Ammon's horn (tissue), 1 donor: ENCODE measurements at places on chromosomes 7 and 10.

DNA sequence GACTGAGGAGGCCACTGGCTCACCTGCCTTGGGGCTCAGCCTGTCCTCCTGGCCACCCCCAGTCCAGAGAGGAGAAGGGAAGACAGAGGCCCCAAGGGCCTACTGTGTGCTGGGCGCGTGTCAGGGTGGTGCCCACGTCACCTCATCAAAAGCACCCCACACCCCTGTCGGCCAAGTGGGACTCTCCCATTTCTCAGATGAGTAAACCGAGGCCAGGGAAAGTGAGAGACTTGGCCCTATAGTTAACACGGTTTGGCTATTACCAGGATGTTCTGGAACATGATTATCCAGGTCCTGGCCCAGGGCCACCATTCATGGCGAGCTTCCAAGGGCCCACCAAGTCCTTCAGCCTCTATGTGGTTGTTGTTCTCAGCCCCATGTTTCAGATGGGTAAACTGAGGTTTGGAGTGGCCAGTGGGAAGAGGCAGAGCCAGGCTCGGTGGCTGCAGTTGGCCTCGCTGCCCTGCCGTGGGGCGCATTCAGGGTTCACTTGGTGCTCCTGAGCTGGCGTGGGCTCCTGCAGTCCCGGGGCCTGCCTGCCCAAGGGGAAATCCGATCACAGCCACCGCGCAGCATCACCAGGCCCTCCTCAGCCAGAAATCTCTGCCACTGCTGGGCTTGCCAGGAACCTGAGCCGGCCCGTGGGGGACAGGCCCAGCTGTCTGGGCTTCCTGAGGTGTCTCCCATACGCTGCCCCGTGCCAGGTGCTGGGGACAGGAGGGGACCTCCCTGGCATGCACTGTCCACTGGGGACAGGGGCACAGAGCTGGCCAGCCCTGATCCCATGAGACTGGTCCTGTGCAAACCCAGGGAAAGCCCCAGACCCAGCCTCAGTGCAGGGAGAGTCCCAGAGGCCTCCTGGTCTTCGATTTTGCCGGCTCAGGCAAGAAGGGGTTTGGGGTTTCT, 117.7 kb upstream of the TNRC18 start:
- DNase-seq: no peak

DNA sequence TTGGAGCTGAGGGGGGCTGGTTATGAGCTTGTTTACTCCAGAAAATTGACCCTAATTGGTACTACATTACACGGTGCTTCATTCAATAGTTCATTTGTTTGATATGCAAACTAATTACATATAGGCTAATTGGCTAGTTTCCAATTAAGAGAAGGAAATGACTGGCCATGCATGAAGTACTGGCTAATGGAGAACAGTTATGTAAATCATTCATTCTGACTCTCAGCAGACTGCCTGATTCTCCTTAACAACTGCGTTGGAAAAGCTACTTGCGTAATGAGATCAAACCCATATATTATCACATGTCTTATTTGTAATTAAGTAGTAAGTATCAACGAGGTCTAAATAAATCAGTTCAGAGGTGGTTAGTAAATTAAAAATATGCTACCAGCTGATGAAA, 81.8 kb upstream of the CTTNBP2 start:
- no peak for DNase-seq

- no peak for DNase-seq
These were observed 53.6 kb downstream of the PIK3AP1 start for GRCh38 chr10:96666741-96667140.

DNA sequence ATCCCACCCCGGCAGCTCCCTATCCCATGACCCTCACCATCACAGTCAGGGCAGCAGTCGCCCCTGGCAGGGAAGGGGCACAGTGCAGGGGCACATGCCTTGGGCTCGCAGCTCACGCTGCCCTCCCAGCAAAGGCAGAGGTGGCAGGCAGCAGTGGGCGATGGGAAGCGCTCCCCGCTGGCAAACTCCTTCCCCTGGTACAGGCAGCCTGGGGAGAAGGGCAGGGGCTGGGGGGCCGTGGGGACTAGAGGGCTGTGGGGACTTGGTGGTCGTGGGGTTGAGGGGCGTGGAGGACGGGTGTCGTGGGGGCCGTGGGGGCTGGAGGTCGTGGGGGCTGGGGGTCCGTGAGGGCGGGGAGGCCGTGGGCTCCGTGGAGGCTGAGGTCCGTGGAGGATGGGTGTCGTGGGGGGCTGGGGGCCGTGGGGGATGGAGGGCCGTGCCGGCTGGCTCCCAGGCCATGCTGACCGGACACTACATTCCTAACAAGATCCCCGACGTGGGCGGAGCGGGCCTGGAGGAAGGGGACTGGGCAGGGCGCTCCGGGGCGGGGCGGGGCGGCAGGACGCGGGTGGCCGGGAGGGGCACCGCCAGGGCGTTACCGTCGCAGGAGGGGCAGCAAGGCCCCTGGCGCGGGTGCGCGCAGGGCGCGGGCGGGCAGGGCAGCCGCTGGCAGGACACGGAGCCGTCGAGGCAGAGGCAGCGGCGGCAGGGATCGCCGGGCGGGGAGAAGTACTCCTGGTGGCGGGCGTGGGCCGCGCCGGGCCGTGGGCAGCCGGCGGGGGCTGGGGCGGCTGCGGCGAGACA, 20.0 kb downstream of the KCP start:
- no peak for DNase-seq

- DNase-seq: no peak
These were observed 32.3 kb upstream of the PRKCQ start for GRCh38 chr10:6612371-6612770.

DNA sequence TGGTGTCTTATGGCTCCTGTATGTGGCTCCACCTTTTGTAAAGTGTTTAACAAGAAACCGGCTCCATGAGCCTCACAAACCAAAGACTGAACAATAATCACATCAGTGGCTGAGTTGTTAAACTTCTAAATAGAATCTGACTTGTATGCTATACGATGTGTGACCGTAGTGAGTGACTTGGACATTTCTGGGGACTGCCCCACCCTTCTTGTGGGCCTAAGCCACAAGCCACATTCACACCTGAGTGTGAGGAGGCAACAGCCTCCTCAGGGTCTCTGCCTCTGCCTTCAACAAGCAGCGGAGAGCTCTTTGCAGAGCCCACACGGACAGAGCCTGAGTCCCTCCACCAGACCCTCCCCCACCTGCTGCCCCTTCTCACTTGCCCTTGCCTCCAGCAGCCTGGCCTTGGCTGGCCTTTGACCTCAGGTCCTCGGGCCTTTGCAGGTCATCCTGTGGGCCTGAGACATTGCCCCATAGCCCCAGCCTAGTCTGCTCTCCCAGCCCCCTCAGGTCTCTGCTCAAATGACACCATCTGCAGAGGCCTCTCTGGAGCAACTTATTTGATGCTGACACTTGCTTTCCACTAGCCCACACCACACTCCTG, 156.8 kb upstream of the TNS3 start:
- no peak for DNase-seq

- no peak for DNase-seq
These were observed 397.9 kb downstream of the TFEC start for GRCh38 chr7:115632636-115633035.

- no peak for DNase-seq
These were observed 214.8 kb downstream of the GLRX3 start for GRCh38 chr10:130350996-130351395.

DNA sequence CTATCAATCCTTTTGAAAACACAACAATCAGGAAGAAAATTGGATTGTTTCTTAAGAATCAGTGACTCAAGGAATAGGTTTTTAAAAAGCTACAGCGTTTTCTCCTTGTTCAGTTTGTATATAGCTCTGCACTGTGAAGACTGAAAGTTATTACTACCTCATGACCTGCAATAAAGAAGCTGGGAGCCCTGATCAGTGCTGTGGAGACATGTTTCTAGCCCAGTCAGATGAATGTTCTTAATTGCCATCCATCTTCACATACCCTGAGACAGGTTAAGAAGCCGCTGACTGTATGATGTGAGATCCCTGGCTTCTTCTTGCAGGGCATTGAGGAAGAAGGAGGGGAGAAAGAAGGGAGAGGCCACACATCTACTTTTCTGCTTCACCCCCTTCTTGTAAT, 58.0 kb upstream of the VWC2 start:
- DNase-seq: no peak

DNA sequence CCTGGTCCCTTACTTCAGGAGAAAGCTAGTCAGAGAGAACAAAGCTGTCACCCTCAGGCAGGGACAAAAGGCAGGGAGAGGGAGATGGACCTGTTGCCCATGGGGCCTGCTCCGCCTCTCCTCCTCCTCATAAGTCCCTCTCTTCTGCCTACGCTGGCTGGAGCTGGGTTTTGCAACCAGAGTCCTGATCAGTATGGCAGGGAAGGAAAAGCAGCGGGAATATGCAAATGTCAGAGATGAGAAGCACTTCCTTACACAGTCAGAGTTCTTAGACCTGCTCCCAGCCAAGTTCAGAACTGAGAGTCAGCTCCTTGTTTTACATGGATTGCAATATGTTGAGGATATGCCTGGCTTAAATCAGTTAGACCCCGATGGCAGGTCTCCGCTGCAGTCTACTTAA, 231.1 kb downstream of the ADAM12 start:
- no peak for DNase-seq

- DNase-seq: no peak
These were observed 42.8 kb upstream of the WNT8B start for GRCh38 chr10:100419911-100420449.

DNA sequence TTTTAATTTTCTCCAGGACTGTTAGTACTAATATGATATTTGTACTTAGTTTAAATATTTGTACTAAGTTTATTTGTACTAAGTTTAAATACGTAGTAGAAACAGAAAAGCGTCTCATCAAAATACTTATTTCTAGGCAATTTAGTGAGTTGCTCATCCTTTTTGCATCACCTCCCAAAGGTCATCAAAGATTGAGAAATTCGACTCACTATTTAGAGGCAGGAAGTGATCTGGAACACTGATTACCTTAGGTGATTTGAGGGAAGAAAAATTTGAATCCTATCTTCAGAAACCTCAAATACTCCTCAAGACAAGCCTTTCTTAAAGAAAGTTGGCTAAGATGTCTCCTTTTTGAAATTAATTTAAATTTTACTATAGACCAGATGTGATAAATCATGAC, 14.5 kb downstream of the WNT16 start:
- no peak for DNase-seq

- DNase-seq: peak; percentile 73
These were observed 10.9 kb upstream of the MAP3K8 start for GRCh38 chr10:30422981-30423654.

- DNase-seq: no peak
These were observed 5.2 kb upstream of the COL26A1 start for GRCh38 chr7:101357433-101357832.

DNA sequence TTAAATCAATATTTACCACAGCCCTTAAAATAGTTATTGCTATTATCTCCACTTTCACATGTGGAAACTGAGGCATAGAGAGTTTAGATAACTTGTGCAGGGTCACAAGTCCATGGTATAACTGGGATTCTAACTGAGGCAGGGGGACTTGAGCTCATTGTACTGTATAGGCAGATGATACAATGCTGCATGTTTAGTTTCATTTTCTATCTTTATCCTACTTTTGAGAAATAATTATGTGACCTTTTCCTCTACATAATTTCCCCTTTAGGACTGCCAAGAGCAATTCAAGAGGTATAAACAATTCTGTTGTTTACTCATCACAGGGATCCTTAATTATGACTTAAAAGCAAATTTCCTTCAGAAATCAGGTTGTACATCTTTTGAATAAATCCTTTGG, 193.1 kb downstream of the SUGCT start:
- no peak for DNase-seq

GRCh38 chr7:876972-877311, 588 bp downstream of the GET4 start:
- no peak for DNase-seq

- DNase-seq: no peak
These were observed 24.4 kb downstream of the GSDME start for GRCh38 chr7:24732646-24733413.

DNA sequence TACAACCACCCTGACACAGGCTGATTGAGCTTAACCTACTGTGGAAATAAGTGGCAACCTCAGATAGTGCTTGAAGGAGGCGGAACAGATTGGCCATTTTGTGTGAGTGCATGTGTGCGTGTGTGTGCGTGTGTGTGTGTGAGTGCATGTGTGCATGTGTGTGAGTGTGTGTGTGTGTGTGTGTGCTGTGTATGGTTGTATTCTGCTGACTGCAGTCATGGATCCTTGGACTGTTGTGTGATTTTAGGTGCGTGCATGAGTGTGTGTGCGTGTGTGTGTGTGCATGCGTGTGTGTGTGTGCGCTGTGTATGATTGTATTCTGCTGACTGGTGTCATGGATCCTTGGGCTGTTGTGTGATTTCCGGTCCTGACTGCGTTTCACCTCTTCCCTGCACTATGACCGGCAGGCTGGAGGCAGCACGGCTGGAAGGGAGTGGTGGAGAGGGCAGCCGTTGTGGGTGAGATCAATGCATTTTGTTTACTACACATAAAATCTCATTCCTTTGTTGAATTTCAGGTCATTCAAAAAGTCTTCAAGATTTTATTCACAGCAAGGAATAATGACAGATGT, 6.3 kb downstream of the IQCE start:
- DNase-seq: no peak

- DNase-seq: no peak
These were observed 603.6 kb upstream of the MGMT start for GRCh38 chr10:128863411-128863810.

GRCh38 chr10:72762042-72762441, 70.1 kb downstream of the MCU start:
- no peak for DNase-seq

DNA sequence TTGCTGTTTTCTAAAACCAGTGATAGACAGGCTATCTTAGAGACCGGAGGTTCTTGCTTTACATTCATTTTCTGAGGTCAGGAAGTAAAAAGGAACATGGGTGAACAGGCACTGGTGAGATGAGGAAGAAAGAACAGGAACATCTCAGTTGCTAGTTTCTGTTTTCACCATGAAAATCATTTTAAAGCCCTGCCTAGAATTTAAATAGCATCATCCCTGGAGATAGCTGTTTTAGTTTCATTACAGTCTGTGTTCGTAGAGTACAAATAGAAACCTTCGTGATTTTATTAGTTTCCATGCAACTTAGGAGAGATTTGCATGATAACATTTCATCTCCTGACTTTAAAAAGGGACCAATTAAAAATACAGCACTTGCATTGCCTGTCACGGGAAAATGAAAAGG, 14.7 kb downstream of the KCNMA1 start:
- DNase-seq: no peak

DNA sequence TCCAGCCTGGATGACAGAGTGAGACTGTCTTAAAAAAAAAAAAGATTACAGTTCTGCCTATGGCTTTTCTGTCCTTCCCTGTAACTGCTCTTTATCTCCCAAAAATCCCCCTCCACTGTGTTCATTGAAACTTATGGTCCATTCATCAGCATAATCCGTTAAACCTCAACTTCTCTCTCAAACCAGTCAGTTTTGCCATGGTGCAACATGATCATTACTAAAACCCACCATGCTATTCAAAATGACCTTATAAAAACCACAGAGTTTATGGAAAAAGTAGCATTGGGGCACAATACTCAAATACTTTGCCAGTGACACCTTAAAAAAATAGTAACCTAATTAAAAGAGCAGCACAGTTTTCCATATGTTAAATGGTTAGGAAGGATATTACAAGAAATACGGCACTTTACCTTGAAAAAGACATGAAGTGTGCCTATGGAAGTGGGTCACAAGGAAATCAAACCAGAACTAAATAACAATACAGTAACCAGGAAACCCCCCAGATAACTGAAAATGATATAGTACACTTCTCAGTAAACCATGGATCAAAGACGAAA, 74.0 kb upstream of the ST8SIA6 start:
- DNase-seq: no peak

- peak; percentile 81 for DNase-seq
These were observed 97.6 kb downstream of the SUGCT start for GRCh38 chr7:40232242-40232893.

- no peak for DNase-seq
These were observed 6.1 kb upstream of the PDGFA start for GRCh38 chr7:525740-526139.

- DNase-seq: no peak
These were observed 3.9 kb downstream of the C10orf62 start for GRCh38 chr10:97593421-97593820.
